Activated naive CD8-positive, alpha-beta T cell treated with anti-CD3 and anti-CD28 coated beads for 36 hours (primary cell): ENCODE measurements at places on chromosomes 16 and 17.
A peak's percentile ranks its signal among the peaks of the same experiment; 100 is the strongest.

DNA sequence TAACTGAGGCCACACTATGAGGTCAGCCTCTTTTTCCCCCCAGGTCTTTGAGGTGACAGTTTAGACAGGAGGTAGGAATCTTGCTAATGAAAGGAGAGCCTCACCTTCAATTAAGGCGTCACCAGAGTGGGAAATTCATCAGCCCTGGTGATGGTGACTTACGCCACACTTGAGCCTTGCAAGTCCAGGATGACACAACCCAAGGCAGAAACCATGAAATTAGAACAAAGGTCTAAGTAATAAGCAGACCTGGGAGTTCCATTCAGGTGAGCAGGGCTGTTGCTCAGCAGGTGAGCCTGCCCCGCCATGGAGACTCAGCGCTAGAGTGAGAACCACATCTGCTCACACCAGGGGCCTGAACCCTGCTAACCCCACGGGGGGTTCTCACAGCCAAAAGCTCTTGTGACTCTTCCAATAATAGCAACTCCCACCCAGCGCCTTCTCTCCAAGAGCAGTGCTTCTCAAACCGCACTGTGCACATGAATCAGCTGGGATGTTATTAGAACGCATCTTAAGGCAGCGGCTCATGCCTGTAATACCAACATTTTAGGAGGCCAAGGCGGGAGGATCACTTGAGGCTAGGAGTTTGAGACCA is 28.7 kb upstream of the KIFC3 start:
- H3K36me3 ChIP-seq = no peaks in the 10 kb centered on the region
- H3K27me3 ChIP-seq = peaks cover 2% of the 10 kb centered on the region
- no peak overlapping the region for H3K4me3 ChIP-seq
- no peak for DNase-seq
- H3K27ac ChIP-seq = no peak overlapping the region

- no peak for DNase-seq
- H3K27ac ChIP-seq = peak overlapping the region; percentile 20
- no peaks in the 10 kb centered on the region for H3K36me3 ChIP-seq
- H3K4me1 ChIP-seq = peaks cover 35% of the 10 kb centered on the region
- no peaks in the 10 kb centered on the region for H3K27me3 ChIP-seq
Observed at GRCh38 chr16:57262841-57263540, 17.9 kb downstream of the ARL2BP start.

DNA sequence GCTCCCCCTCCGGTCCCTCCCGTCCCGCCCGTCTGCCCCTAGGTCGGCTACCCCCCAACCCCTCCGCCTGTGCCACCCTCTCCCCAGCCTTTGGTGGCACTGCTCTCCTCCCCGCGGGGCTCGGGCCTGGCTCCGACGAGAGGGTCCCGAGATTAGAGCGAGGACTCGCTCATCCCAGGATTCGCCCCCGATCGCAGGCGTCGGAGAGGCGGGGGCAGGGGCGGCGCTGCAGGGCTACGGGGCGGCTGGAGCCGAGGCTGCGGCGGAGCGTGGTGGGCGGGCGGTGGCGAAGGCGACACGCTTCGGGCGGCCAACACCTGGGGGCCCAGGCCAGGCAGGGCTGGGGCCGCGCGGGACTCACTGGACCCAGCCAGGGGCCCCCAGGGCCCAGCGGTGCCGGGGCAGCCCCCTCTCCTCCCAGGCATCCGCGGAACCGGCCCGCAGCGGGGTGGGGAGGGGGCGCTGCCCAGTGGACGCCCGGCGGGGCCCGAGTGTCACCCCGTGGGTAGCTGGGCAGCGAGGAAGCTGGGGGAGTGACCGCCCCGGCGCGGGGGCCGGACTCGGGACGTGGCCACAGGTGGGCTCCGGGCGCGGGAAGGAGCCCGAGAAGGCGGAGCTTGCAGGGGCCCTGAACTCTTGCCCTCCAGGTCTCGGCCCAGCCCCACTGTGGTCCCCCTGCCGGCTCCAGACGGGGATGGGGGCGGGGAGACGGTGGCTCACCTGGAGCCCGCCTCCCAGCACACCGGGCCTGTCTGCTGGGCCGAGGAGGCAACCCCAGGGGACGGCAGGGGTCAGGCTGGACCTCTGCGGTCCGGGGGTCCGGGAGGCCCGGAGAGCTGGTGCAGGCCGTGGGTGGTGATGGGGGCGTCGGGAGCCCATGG is 1.5 kb downstream of the MGAT5B start:
- H3K4me3 ChIP-seq = no peak overlapping the region
- DNase-seq = no peak
- H3K27me3 ChIP-seq = peaks cover 29% of the 10 kb centered on the region
- peaks cover 7% of the 10 kb centered on the region for H3K4me1 ChIP-seq

- no peak for DNase-seq
- no peaks in the 10 kb centered on the region for H3K27me3 ChIP-seq
- no peak overlapping the region for H3K4me3 ChIP-seq
- peaks cover 7% of the 10 kb centered on the region for H3K4me1 ChIP-seq
Observed at GRCh38 chr16:1778200-1779179, 3.9 kb downstream of the SPSB3 start.

- peaks cover 8% of the 10 kb centered on the region for H3K4me1 ChIP-seq
- no peaks in the 10 kb centered on the region for H3K27me3 ChIP-seq
- H3K36me3 ChIP-seq = peaks cover 8% of the 10 kb centered on the region
- no peak for DNase-seq
- H3K4me3 ChIP-seq = no peak overlapping the region
Observed at GRCh38 chr17:27596096-27596495, 34.9 kb upstream of the LGALS9 start.

GRCh38 chr16:68487203-68487514 is 38.9 kb upstream of the SMPD3 start:
- no peak for DNase-seq
- peaks cover 3% of the 10 kb centered on the region for H3K4me1 ChIP-seq
- no peak overlapping the region for H3K4me3 ChIP-seq
- no peak overlapping the region for H3K27ac ChIP-seq

DNA sequence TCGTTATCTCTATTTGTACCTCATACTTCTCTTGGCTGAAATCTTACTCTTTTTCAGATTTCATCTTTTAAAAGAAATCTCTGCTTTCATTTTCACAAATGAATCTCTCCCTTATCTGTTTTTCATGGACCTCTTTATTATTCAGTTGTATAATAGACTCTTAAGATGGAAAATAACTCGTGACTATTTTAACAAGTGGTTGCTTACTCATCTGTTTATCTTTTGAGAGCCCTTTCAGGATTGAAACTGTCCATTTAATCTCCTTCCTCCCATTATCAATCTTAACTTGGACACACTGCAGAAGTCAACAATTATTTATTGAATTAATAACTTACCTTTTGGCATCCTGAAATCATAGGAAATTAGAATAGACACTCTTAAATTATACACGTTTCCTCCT is 68.8 kb downstream of the ABCA8 start:
- no peak overlapping the region for H3K27ac ChIP-seq
- H3K27me3 ChIP-seq = no peaks in the 10 kb centered on the region
- no peak overlapping the region for H3K4me3 ChIP-seq
- H3K36me3 ChIP-seq = no peaks in the 10 kb centered on the region

DNA sequence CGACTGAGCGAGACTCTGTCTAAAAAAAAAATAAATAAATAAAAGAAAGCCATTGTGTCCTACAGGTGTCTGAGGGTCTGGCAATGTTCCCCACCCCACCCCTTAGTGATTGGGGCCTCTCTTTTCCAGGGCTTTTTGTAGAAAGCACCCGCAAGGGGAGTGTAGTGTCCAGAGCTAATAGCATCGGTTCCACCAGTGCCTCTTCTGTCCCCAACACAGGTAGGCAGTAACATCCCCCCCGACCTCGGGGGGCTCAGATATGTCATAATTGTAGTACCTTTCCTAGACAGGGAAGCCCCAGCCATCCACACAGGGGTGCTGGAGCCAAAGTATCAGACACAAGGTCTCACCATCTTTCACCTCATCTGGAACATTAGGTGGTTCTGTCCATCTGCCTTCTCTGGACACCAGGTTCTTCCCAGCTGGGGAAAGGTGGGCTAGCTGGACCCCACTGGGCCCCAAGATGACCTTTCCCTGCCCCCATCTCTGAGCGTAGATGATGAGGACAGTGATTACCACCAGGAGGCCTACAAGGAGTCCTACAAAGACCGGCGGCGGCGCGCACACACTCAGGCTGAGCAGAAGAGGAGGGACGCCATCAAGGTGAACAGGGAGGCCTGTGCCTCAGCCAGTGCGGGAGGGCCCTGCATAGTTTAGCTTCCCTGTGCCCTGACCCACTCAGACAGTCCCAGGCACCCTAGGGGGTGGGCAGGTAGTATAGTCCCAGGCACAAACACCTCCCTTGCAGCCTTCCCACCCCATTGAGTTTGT is 1.6 kb downstream of the MLX start:
- H3K4me1 ChIP-seq = peaks cover 45% of the 10 kb centered on the region
- peaks cover 48% of the 10 kb centered on the region for H3K36me3 ChIP-seq
- no peaks in the 10 kb centered on the region for H3K27me3 ChIP-seq
- peak overlapping the region; percentile 96 for H3K27ac ChIP-seq
- peak overlapping the region; percentile 97 for H3K4me3 ChIP-seq
- DNase-seq = no peak

DNA sequence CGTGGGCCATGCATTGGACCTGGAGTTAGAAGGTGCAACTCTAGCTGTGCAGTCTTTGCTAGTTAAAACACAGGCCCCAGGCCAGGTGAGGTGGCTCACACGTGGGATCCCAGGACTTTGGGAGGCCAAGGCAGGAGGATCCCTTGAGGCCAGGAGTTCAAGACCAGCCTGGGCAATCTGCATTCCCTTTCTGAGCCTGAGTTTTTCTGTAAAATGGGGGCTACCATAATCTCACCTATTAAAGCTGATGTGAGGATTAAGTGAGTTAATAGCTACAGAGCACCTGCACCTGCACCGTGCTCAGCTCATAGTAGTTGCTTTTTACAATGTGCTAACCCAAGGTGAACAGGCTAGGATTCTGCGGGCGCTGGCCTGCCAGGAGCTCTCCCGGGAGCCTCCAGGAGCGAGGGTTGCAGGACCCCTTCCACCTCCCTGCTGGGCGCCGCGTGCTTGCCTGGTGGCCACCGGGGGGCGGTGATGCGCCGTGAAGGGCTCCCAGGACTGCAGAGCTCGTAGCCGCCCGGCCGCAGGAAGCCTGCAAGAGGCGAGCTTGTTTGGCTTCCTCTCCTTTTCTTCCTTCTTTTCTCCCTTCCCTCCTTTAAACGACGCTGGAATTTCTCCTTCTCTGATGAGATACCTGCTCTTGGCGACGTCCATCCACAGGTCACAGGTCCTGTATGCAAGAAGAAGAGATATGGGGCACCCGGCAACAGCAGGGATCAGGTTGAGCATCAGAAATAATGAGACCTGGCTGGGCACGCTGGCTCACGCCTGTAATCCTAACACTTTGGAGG is 51.3 kb downstream of the ZFP90 start:
- DNase-seq = peak; percentile 71
- H3K4me3 ChIP-seq = peak overlapping the region; percentile 48
- no peak overlapping the region for H3K27ac ChIP-seq
- H3K4me1 ChIP-seq = peaks cover 3% of the 10 kb centered on the region

- no peak for DNase-seq
- no peak overlapping the region for H3K4me3 ChIP-seq
- H3K27me3 ChIP-seq = no peaks in the 10 kb centered on the region
- H3K4me1 ChIP-seq = peaks cover 3% of the 10 kb centered on the region
- H3K27ac ChIP-seq = no peak overlapping the region
- peaks cover 36% of the 10 kb centered on the region for H3K36me3 ChIP-seq
Observed at GRCh38 chr17:28917029-28917428, 14.2 kb upstream of the DHRS13 start.

DNA sequence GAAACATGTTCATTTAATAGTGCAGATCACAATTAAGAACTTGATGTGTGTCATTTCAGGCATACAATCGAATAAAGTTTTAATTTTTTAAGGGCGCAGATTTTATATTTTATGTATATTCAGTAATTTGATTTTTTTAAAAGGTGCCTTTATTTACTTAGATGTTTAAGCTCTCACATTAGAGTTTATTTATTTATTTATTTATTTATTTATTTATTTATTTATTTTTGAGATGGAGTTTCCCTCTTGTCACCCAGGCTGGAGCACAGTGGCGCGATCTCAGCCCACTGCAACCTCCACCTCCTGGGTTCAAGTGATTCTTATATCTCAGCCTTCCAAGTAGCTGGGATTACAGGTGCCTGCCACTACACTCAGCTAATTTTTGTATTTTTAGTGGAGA is 3.8 kb downstream of the B4GALNT2 start:
- H3K27ac ChIP-seq = no peak overlapping the region
- DNase-seq = no peak
- H3K36me3 ChIP-seq = no peaks in the 10 kb centered on the region
- peaks cover 38% of the 10 kb centered on the region for H3K27me3 ChIP-seq
- no peak overlapping the region for H3K4me3 ChIP-seq
- H3K4me1 ChIP-seq = peaks cover 6% of the 10 kb centered on the region

GRCh38 chr17:65290056-65290455 is 152.9 kb downstream of the RGS9 start:
- no peak overlapping the region for H3K27ac ChIP-seq
- H3K27me3 ChIP-seq = peaks cover 5% of the 10 kb centered on the region
- H3K36me3 ChIP-seq = no peaks in the 10 kb centered on the region
- no peak overlapping the region for H3K4me3 ChIP-seq

- peaks cover 16% of the 10 kb centered on the region for H3K36me3 ChIP-seq
- DNase-seq = no peak
- no peaks in the 10 kb centered on the region for H3K27me3 ChIP-seq
- no peak overlapping the region for H3K27ac ChIP-seq
- no peak overlapping the region for H3K4me3 ChIP-seq
Observed at GRCh38 chr17:64005734-64006167, 7.6 kb downstream of the PRR29 start.

- H3K27me3 ChIP-seq = no peaks in the 10 kb centered on the region
- H3K27ac ChIP-seq = no peak overlapping the region
- H3K36me3 ChIP-seq = no peaks in the 10 kb centered on the region
- H3K4me3 ChIP-seq = no peak overlapping the region
- peaks cover 5% of the 10 kb centered on the region for H3K4me1 ChIP-seq
Observed at GRCh38 chr17:62644487-62645173, 17.2 kb downstream of the MRC2 start.

- H3K4me1 ChIP-seq = peaks cover 23% of the 10 kb centered on the region
- peaks cover 3% of the 10 kb centered on the region for H3K27me3 ChIP-seq
- no peak overlapping the region for H3K4me3 ChIP-seq
- H3K36me3 ChIP-seq = no peaks in the 10 kb centered on the region
- no peak for DNase-seq
Observed at GRCh38 chr17:17675925-17676534, 5.2 kb upstream of the RAI1 start.

DNA sequence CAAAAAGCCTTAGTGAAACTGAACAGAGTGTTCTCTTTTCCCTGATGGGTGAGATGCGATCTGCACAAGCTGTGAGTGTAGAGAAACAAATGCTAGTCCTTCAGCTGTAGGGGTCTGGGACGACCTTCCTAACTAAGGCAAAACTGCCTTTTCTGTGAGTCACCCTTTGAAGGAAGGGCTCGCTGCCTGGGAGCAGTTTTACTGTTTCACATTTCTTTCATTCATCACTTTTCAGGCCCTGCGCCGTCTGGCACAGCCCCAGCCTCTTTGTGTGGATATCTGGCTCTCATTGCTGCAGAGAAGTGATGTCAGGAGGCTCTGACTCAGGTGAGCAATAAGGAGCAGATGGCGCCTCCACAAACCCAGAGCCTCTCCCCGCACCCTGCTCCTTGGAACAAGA is 57.4 kb downstream of the HS3ST3A1 start:
- no peaks in the 10 kb centered on the region for H3K4me1 ChIP-seq
- peaks cover 21% of the 10 kb centered on the region for H3K27me3 ChIP-seq
- H3K36me3 ChIP-seq = no peaks in the 10 kb centered on the region
- DNase-seq = no peak
- no peak overlapping the region for H3K4me3 ChIP-seq

DNA sequence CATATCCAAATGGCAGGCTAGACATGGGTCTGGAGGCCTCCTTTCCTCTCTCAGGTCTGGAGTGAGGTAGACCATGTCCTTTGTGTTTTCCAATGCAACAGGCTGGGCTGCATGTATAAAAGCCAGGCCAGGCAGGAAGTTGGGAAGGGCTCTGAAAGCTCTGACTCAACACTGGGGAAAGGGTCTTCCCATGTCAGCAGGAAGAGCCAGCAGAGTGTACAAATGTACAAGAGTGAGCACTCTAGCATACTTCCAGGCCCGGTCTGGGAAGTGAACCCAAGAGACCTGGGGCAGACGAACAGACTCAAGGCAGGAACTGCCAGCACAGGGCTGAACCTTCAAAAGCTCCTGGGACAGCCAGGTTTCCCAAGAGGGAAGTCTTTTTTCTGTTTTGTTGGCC is 7.0 kb downstream of the ATPAF2 start:
- peaks cover 18% of the 10 kb centered on the region for H3K4me1 ChIP-seq
